ENCODE measurements at places on chromosomes 2 and 18.

DNA sequence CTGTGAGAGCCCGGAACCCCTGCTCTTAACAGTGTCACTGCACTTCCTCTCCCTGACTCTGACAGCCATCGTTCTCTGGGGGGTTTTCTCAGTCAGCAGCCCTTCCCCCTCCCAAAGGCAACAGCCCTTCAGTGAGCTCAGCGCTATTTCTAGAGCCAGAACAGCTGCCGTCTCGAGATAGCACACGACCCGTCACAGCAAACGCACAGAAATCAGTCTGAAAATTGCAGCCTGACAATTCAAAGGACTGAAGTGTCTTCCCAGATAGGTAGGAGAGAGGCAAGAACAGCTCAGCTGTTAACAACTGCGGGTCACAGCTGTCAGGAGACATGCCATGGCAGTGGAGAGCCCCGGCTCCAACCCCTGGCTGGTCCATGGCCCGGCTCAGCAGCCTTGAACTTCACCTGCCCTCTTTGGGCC lies 45.4 kb downstream of the ST8SIA5 start:
- H3K4me1 ChIP-seq = peaks cover 9% of the 10 kb centered on the region
- H3K27me3 ChIP-seq = no peaks in the 10 kb centered on the region
- no peaks in the 10 kb centered on the region for H3K36me3 ChIP-seq

GRCh38 chr2:180955101-180955500 lies 25.3 kb upstream of the UBE2E3 start:
- no peaks in the 10 kb centered on the region for H3K4me1 ChIP-seq
- H3K4me3 ChIP-seq = no peak overlapping the region
- H3K36me3 ChIP-seq = no peaks in the 10 kb centered on the region
- no peak overlapping the region for H3K27ac ChIP-seq
- no peaks in the 10 kb centered on the region for H3K27me3 ChIP-seq

DNA sequence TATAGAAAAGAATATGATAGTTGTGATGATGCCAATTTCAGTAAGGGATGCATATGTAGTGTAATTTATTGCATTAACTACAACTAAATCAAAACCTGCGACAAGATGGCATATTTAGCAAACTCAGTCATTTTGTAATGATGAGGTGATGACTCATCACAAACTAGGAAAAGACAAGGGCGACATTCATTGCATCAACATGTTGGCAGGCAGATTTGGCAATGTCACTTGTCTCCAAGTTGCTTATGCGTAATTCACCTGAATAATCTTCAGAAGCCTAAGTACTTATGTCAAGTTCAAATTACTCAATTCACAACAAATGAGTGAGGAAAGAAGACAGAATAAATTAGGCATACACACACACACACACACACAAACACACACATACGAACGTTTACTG lies 273.2 kb upstream of the RGPD4 start:
- no peak overlapping the region for H3K4me3 ChIP-seq
- H3K36me3 ChIP-seq = no peaks in the 10 kb centered on the region
- H3K27me3 ChIP-seq = no peaks in the 10 kb centered on the region
- no peak overlapping the region for H3K27ac ChIP-seq
- no peak for DNase-seq
- H3K4me1 ChIP-seq = no peaks in the 10 kb centered on the region

DNA sequence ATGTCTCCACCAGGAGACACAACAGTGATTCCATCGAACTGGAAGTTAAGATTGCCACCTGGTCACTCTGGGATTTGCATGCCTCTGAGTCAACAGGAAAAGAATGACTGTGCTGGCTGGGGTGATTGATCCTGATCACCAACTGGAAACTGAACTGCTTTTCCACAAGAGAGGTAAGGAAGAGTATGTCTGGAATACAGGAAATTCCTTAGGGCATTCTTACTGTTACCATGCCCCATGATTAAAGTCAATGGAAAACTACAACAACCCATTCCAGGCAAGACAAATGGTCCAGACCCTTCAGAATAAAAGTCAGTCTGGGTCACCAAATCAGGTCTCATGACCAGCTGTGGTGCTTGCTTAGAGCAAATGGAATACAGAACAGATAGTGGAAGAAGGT lies 12.0 kb upstream of the DDX1 start:
- no peak overlapping the region for H3K4me3 ChIP-seq
- H3K4me1 ChIP-seq = no peaks in the 10 kb centered on the region
- DNase-seq = no peak
- no peak overlapping the region for H3K27ac ChIP-seq
- H3K27me3 ChIP-seq = no peaks in the 10 kb centered on the region

DNA sequence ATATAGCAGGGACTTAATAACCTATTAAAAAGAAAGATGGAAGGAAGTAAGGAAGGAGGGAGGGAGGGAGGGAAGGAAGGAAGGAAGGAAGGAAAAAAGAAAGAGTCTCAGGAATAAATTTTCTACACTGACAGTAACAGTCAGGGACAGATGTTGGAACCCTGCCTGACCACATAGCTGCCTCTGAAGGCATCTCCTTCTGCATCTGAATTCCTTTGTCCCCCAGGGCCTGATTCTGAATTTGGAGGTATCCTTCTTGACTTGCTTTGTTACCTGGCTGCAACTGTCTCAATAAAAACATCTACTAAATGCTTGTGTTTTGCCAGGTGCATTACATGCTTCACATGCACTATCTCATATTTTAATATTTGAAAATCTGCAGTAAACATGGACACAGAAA lies 17.4 kb upstream of the LRATD1 start:
- no peaks in the 10 kb centered on the region for H3K4me1 ChIP-seq
- H3K27ac ChIP-seq = no peak overlapping the region
- DNase-seq = no peak

All from Calu3 (cell line).